KG1 (cell line): ENCODE measurements at places on chromosomes 1 and 21.
A peak's percentile ranks its signal among the peaks of the same experiment; 100 is the strongest.

DNA sequence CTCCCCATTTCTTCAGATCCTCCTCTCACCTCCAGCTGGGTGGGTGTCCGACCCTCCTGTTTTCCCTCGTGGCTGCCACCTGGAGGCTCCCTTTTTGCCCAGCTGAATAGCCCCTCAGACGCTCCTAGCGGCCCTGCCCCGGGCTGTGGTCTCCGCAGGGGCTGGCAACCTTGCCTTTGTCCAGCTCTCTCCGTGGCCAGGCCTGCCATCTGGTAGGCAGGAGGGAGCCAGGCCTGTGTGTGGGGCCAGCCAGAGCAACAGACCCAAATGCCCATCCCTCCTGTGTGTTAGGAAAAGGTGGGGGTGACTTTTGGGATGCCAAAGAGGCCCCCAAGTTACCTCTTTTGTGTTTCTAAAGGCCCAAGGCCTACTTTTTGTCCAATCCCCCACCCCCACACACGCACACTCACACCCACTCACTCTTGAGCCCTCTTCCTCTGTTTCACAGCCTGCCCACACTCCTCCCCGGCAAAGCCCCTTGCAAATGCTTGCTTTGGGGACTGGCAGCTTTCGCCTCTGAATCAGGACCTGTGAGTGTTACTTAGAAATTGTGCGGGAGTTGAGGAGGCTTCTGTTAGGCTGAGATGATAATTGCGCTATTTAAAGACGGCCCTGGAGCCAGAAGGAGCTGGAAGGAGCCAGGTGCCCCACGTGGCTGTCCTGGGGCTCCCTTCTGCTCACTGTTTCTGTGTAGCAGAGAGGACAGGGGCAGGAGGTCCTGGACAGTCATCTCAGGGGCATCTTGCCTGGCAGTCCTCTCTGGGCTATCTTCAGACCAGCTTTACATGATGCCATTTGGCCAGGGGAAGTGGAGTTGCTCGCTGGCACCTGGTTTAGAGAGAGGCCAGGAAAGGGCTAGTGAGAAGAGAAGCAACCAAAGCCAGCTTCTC lies 9.1 kb downstream of the PPFIA4 start:
- DNase-seq = no peak

GRCh38 chr1:199399996-199400724 lies 627.4 kb upstream of the NR5A2 start:
- peak; percentile 7 for DNase-seq

DNA sequence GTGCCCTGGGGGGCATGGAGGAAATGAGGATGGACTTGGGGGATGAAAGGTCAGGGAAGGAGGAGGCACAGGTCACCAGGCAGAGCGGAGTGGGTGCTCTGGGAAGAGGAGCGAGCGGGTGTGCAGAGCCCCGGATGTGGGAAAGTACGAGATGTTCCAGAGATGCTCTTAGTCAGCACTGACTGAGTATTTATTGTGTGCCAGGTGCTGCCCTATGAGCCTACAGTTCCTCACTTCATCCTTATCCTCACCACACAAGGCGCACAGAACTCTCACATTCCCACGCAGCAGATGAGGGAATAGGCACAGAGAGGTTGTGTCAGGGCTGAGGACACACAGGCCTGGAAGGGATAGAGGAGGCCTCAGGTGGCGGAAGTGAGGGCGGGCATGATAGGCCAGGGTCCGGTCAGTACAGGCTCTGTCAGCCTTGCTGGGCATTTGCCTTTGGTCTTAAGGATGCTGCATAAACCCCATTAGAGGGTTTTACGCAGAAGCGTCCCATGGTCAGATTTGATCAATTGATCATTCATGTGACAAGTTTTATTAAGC lies 77.3 kb downstream of the ARHGEF10L start:
- DNase-seq = no peak

DNA sequence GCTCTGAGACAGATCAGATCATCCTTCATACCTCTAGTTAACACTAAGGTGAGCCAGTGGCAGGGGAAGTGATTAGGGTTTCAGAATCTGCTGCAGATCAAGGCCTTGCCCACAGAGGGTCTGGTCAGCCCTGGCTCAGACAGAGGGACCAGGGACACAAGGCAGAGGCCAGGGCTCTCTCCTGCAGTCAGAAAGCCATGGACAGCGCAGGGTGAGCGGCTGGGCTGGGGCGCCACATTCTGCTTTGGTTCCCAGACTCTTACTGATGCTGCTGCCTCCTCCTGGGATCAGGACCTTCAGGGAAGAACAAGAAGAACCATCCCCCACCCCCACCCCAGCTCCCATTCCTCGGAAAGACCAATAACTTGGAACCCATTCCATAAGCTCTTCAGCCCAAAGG lies 43.1 kb downstream of the GPR161 start:
- DNase-seq = no peak

- DNase-seq = no peak
Measured at GRCh38 chr21:15015622-15016471, 49.0 kb downstream of the NRIP1 start.
